ENCODE measurements at places on chromosomes 12 and 14. TPM values are rescaled to one million over a fixed set of nuclear protein-coding genes. Genes with fewer than 3 reads are reported as not detected.

- no peak for DNase-seq
Measured at GRCh38 chr12:67759829-67760228, 111.3 kb downstream of the DYRK2 start.

DNA sequence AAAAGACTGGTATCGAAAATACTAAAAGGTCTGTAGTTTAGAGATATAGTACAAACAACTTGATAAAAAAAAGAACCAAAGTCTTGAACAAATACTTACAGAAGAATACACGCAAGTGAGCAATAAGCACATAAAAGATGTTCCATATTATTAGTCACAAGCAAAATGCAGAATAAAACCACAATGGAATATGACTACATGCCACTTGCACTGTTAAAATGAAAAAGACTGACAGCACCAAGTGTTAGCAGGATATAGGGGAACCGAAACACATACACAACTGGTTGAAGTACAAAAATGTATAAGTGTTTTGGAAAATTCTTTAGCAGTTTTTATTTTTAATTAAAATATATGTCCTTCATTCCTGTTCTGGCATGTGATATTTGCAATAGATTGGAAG is 3.6 kb downstream of the CLEC2A start:
- DNase-seq, result no peak

GRCh38 chr14:30656190-30656632 is 34.1 kb downstream of the SCFD1 start:
- DNase-seq, result peak; percentile 3

DNA sequence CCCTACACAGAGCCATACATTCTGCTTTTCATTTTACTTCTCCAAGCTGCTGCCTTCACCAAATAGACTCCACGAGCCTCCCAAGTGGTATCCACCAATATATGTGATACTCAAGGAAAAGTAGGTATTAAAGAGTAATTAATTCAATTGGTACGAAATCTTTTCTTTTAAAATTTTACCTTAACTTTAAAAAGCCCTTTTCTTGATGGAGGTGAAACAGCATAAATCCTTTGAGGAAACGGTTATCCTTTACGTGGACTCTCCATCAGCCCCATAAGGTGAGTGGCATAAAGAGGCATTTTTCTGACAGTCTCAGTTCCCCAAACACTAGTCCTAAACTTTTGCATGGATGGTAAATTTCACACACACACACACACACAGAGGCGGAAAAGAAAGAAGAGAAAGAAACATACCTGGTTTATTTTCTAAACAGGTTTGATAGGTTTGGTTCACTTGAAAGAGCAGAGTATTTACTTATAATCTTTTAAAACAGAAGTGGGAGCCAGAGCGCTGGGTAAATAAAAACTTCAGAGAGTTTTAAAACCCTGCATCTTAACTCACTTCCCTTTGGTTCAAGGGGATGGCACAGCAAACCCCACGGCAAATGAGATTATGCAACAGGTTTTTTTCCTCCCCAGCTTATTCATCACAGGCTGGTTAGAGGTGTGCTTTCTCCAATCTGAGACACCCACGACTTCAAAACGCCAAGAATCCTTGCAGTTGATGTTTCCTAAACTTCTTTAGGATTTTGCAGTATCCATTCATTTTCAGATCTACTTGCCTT is 1.9 kb downstream of the DUSP16 start:
- DNase-seq, result peak; percentile 58

DNA sequence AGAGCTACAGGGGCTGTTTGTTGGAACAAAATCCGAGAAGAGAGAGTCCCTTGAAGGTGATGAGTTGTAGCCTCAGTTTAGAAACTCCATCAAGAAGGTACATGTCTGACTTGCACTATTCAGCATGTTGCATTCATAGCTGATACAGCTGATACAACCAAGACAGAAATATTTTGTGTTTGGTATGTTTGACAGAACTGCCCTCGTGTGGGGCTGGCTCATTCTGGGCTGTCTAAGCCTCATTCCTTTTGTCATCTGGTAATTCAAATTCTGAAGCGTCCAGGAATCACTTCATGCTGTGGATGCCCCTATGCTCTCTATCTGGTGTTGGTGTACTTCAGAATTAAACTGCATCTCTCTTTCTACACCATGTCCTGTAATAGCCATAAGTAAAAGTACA is 126.3 kb downstream of the ANO6 start:
- no peak for DNase-seq

- no peak for DNase-seq
Measured at GRCh38 chr14:104478656-104479055, 100.9 kb upstream of the C14orf180 start.

DNA sequence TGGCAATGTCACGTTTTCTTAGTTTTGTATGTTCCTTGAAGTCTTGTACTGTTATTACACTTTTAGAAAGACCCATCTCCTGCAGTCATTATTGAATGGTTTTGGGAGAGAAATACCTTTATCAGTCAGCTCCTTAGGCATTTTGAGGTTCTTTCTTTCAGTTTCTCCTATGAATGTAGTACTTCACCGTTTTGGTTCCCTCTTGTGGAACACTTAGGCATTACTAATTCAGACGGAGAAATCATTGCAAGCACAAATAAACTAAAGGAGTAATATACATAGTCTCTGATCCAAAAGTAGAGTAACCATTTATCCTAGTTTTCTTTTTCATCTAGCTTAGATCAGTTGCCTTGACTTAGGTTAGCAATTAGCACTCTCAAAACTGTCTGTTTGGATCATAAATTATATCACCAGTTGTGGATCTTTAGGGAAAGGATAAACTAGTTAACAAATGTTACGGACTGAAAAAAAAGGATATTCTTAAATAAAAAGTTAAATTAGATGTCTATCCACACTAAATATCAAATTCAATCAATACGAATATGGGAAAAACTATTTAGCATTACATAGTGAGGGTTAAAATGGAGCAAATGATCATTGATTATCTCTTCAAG is 1538.3 kb upstream of the SEL1L start:
- no peak for DNase-seq

DNA sequence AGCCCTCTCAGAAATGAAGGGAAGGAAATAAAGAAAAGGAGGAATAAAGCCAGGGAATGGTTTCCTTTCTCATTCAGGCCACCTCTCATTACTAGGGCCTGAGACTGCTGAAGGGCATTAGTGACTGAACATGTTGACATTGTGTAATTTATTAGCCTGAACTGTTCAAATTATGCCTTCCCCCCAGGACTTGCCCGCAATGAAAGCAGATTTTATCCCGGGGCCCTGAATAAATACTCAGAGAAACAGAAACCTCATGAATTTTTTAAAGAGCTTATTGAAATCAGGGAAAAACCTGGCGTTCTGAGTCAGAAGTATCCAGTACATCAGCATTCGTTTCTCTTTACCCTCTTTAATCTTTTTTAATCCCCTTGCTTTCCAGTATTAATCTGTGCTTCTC is 35.9 kb upstream of the WSCD2 start:
- no peak for DNase-seq

- no peak for DNase-seq
Measured at GRCh38 chr12:108568338-108569154, 6.2 kb downstream of the ISCU start.

The TUNAR gene
- not detected for total RNA-seq

The MANSC4 gene
- total RNA-seq, result not detected

The SMOC1 gene
- not detected for total RNA-seq

The MANSC1 gene
- total RNA-seq, result 32.0 TPM

The KRT6B gene
- total RNA-seq, result 0.98 TPM

Data from PC-9 (cell line).